ENCODE measurements at places on chromosomes 16 and 17.

DNA sequence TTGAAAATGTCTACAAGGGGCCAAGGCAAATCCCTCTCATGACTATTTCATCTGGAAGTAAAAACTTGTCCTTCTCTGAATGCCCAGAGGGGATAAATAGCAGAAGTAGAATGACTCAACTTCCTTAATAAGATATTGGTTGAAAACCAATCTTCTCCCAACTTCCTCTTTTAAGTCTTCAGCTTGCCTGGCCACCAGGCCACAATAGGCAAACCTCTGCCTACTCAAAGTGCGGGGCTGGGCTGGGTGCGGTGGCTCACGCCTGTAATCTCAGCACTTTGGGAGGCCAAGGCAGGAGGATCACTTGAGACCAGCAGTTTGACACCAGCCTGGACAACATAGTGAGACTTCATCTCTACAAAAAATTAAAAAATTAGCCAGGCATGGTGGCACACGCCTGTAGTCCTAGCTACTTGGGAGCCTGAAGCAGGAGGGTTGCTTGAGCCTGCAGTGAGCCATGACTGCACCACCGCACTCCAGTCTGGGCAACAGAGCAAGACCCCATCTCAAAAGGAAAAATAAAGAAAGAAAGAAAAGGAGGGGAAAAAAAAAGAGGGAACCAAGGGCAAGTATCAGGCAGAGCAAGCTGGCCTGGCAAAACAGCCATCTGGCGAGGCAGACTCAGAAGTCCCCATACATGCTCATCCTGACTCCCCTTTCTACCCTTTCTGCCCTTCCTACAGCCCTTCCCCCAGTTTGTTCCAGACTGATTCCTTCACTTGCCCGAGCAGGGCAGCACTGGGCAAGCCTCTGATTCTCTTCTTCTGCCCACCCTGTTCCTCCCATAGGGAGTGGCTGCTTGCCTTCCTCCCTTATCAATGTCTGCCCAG is 20.6 kb downstream of the MAP3K14 start:
- peak; percentile 62 for DNase-seq

GRCh38 chr17:80831491-80831890 is 160.2 kb upstream of the CHMP6 start:
- no peak for DNase-seq

DNA sequence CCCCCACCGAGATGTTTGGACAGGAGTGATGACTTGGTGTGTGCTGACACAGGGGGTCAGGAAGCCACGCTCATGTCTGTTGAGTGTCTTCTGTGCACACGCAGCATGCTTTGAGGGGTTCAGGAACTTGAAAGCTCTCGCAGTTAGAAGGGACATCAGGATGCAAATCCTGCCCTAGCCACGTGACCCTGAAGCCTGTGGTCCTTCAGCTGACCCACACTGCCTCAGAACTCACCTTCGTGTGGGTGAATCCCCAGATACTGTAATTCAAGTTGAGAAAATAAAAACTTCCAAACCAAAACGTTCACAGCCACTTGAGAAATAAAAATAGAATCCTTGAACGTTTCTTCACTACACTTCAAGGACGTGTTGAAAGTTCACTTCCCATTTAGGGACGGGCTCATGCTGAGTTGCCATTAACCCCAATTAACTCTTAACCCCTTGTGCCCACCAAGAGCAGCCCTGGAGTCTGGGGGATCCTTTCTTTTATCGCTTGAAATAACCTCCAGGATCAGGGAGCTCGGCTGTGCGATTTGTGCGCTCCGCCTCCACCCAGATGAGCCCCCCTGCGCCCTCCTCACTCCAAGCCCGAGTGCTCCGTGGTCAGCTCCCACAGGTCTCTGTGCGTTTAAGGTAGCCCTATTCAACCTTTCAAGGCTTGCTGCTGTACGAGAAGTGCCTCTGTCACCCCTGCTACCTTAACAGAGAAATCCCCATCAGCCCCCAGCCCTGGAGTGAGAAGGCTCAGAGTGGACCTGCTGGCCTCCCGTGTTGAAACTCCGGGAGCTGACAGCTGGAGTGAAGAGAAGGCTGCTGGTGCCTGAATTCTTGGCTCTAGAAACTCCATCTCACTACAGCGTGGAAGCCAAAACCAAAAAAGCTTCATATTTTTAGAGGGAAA is 36.2 kb upstream of the NAT9 start:
- no peak for DNase-seq

DNA sequence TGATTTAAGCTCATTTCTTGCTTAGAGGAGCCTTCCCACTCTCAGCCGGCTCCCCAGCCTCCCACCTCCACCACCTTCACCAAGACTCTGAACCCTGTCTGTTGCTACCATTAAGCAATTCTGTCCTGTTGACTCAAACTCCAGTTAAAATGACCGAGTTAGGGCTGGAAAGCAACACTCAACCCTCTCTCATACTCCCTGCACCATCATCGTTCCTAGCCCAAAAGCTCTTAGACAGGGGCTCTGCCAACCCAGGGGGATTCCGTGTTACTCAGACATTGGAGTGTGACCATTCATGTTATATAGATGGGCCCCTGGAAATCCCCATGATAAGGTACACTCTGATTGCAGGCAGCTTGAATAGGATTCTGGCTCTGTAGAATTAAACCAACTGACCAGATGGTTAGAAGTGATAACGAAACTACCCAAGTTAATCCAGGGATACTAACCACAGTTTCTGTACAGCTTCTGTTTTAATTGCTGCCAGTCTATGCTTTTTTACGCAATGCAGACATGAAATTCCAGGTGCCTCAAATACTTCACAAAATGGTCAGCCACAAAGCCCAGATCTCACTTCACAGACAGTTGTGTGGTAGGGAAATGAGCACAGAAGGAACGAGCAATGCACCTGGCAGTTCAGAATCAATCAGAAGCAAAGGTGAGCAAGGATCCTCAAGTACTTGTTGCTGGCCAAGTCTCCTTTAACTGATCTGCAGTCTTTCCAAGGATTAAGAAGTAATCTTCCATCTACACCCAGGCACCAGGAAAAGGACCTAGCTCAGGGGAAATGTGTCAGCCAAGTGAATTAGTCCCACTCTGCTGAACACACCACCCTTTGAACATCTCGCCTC is 2.1 kb downstream of the SSTR2 start:
- no peak for DNase-seq

DNA sequence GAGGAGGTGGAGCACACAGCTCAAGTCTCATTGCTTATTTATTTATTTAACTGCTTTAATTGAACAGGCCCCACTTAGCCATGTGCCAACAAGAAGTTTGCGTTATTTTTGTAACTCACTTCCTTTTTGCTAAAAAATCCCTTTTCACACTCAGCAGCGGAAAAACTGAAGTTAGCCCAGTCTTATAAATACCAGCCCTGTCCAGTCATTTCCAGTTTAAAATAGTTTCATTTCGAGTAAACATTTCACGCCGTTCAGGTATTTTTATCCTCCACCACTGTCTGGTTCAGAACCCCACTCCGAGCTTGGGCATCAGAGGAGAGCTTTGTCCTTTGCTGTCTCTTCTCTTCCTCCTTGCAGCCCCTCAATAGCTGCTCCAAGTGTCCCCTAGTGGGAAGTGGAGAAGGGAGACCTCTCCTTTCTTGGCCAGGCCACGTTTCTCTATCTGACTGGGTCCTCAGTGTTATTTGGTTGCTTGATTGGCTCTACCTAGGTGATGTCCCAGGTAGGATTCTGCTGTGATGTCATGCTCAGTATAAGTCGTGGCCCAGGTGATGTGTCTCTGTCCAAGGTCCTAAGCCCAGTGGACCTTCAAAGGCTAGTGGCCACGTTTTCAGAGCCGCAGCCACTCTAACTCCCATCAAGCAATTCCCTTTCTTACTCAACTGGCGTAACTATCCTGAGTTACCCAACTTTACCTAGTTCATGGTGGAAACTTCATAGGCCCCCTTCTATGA is 53.0 kb upstream of the GAS7 start:
- DNase-seq = no peak

- DNase-seq = peak; percentile 2
Measured at GRCh38 chr17:36721560-36722120, 120.3 kb downstream of the MRM1 start.

DNA sequence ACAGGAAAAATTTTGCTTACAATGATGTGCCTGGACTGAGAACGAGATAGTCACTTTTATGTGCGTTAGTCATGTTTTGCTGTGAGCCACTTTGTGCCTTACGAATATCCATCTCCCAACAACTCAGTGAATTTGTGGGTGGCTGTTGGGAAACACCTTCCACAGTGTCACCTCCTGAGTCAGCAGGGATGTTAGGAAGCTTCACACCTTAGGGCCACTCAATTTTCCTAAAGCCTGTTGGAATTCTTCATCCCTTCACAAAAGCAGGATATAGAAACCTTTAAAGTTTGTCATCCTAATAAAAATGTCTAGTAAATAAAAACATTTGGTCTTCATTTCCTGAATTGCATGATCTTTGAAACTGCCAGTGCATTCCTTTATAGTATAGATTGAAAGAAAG is 4.3 kb upstream of the KRTAP3-1 start:
- DNase-seq = no peak

DNA sequence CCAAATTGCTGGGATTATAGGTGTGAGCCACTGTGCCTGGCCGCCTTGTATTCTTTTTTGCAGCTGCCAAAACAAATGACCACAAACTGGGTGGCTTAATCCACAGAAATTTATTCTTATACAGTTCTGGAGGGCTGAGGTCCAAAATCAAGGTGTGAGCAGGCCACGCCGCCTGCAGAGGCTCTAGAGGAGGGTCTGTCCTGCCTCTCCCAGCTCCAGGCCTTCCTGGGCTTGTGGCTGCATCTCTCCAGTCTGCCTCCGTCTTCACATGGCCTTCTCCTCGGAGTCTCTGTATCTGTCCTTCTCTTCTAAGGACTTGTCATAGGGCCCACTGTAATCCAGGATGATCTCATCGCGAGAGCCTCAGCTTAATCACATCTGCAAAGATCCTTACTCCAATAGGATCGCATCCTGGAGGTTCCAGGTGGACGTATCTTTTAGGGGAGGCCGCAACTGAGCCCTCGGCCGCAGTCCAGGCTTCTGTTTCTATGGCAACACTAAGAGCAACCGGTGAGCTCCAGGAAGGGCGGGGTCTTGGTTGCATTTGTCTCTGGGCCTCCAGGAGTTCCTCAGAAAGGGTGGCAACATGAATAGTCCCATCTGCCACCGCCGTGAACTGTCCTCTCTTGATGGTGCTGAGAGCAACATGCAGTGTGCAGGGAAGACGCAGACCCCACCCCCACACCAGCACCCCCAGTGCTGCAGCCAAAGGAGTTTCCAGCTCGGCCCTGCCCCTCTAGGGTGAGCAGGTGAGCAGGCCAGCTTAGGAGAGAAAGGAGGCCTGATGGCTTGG is 29.5 kb upstream of the CREBBP start:
- DNase-seq = no peak

DNA sequence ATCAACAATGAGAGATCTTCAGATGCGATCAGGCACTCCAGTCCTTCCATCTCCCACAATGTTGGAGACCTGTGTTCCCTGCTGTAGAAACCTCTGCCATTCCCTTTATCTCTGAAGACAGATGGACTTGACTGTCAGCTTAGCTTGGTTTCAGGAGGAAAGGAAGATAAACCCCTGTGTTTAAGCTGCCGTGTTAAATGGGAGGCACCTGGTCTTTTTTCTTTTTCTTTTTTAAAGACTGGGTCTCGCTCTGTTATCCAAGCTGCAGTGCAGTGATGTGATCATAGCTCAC is 63.1 kb downstream of the USP22 start:
- DNase-seq = no peak

DNA sequence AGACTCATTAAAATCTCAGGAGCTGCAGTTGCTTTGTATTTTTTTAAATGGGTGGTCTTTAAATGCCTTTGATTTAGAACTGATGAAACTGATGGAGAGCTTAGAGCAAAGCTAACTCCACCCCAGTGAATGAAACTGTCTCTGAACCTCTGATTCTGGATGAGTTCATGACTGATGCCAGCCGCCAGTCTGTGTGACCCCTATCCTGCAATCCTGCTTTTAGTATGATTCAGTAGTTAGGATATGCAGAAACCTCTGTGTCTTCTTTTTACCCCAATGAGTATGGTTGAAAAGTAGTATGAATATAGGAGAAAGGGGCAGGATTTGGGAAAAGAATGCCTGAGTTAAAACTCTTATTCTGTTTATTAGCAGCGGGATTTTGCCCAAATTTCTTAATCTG is 12.3 kb upstream of the SALL1 start:
- DNase-seq = peak; percentile 23

DNA sequence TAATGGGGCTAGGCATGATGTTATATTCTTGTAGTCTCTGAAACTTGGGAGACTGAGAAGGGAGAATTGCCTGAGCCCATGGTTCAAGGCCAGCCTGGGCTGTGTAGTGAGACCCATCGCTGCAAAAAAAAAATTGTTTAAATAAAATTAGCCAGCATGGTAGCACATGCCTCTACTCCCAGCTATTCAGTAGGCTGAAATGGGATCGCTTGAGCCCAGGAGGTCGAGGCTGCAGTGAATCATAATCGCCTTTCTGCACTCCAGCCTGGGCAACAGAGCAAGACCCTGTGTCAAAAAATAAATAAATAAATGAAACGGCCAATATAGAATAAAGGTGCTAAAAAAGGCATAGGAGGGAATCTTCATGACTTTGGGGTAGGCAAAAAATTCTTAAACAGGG is 13.9 kb upstream of the SLX4 start:
- no peak for DNase-seq

GRCh38 chr16:68910051-68910450 is 66.7 kb downstream of the TANGO6 start:
- no peak for DNase-seq

DNA sequence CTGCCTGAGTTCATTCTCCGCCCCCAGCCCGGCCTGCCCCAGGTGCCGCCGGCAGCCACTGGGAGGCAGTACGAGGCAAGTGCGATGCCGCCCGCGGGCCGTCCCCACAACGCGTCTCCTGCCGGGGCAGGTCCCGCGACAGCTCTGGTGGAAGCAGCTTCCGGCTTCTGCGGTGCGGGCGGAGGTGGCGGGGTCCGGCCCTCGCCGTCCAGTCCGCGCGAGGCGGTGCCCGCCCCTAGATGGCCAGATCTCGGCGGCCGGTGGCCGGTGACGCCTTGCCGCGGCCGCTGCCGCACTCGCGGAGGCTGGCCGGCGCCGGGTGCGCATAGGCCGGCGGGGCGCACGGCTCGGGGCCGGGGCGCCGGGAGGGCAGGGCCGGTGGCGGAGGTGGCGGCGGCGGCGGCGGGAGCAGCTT is 1.8 kb downstream of the GJD3 start:
- peak; percentile 70 for DNase-seq

- DNase-seq = no peak
Measured at GRCh38 chr17:31431852-31432658, 40.6 kb downstream of the RAB11FIP4 start.

GRCh38 chr17:48223945-48224344 is 116.4 kb downstream of the SNX11 start:
- no peak for DNase-seq

DNA sequence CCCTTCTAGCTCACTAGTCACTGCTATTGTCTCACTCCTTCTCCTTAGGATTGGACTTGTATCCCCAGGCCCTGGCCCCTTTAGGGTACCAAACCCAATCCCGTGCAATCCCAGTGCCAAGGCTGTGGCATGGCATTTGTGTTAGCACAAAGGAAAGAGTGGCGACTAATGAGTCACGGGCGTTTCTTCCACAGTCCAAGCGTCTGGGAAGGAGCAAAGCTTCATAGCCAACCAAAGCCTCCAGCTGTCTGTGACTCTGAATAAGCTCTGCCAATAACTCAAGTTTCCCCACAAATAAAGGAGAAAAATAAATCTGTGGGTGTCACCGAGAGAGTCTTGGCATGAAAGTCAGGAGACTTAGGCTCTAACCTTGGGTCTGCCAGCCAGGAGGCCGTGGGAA is 54.6 kb upstream of the COX10 start:
- DNase-seq = peak; percentile 9
